LHCN-M2 (cell line): ENCODE measurements at places on chromosomes 12 and 14. TPM values are rescaled to one million over a fixed set of nuclear protein-coding genes. Genes with fewer than 3 reads are reported as not detected.

DNA sequence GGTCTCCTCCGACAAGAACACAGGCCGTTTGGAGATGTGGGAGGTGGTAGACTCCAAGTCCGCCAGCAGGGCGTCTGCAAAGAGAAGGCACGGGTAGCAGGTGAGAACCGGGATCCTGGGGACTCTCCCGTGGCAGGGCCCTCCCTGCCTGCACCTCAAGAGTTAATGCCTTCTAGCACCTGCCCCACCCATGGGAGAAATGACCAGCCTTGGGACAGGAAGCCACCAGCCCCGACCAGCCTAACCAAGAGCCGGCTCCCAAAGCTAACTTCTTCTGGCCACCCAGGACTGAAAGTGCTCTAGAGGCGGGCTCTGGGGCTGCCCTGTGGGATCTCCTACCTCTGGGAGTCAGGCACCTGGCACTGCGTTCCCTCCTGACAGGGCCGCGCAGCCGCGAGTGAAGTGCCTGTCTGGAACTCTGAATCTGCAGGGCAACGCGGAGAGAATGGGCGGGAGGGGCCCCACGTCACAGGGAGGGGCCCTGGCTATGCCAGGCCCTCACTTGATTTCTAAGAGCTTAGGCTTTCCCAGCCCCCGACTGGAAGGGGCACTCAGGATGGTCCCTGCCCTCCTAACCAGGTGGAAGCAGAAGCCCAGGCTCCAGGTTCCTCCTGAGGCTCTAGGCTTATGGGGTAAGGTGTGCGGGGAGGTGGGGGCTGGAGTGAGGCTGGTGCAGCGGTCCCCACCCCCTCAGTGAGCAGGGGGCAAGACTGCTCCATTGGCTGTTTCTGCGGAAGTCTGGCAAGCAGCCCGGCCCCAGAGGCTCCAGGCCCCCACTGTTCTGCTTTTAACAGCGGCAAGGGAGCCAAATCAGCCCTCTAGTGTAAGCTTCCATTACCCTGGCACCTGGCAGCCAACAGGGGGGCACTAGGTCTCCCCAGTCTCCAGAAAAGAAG is 23.6 kb upstream of the RPLP0 start:
- no peak for DNase-seq

DNA sequence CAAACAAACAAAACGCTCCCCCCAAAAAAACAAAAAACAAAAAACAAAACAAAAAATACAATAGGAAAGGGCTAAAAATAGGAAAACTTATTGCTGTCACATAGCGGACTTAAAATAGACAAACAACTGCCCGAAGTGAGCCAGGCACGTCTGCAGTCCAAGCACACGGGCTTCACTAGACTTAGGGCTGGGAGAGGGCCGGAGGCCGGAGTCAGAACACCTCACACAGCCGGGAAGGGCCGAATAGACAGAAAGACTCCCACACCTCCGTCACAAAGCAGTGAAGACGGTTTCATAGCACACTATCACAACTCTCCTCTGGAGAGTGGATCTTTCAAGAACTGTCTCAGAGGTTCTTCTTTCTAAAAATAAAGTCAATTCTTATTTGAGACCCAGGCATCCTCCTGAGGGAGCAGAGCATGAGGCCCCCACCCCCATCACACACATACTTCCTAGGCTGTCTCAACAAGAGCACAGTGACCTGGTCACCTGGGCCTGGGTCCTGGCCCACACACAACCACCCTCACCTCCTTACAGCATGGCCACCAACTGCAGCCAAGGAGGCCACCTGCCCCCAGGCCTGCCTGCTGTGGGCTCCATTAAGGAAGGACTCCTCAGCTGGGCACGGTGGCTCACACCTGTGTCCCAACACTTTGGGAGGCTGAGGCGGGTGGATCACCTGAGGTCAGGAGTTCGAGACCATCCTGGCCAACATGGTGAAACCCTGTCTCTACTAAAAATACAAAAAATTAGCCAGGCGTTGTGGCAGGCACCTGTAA is 6.7 kb downstream of the BAG5 start:
- DNase-seq: no peak

EVL gene
- 24.1 and 169 TPM in 2 replicates for total RNA-seq

OTX2 gene
- total RNA-seq: not detected in 2 replicates

GRCh38 chr12:54967461-54967860 is 17.1 kb downstream of the TESPA1 start:
- no peak for DNase-seq

LRCOL1 gene
- not detected in 2 replicates for total RNA-seq

DNA sequence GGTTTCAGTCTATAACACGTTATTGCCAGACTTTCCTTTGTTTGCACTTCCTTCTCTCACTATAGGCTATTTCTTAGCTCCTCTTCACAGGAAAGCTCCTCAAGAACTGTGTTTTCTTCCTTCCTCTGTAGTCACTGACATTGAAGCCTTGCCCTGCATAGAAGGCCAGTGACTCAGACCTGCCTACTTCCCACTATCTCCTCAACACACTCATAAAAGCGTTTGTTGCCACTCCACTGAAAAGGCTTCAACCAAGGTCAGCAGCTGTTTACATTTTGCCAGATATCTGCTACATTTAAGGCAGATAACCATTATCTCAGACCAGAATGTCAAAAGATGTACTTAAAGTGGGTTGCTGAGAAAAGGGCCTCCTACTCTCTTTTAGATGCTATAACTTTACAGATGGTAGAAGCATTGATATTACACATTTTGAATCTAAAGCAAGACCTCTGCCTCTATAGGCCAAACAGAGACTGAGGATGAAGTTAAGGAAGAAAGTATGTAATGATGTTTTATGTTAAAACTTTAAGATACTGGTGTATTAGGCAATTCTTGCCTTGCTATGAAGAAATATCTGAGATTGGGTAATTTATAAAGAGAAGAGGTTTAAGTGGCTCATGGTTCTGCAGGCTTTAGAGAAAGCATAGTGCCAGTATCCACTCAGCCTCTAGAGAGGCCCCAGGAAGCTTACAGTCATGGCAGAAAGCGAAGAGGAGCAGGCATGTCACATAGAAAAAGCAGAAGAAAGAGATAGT is 233.3 kb upstream of the FLRT2 start:
- peak; percentile 74 for DNase-seq

DNA sequence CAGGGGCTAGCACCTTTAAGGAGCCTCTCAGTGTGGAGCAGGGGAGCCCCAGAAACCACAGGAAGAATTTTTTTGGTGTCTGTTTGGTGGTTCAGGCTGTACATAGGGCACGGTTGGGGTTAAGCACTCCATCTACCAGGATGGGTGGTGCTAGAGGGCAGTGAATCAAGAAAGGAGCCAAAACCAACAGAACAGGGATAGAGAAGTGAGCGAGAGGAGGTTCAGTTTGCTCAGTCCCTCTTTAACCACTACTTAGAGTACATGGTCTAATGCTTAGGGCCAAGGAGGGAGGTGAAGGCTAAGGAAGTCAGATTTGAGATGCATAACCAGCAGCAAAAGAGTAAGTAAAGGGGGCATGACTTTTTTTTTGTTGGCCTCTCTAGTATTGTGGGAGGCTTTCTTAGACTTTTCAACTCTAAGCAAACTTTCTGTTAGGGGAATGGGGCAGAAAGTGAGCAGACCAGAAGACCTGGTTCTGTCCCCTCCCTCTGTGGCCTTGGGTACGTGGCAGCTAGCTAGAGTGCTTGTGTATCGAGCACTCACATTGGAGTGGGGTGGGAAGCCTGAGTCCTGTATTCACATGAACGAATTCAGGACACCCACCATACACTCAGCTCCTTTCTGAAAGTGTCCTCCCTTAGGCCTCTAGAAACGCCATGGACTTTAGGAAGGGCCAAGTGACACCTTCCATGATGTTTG is 6.6 kb upstream of the NPFF start:
- no peak for DNase-seq

OVCH1 gene
- 0.11 and 0.38 TPM in 2 replicates for total RNA-seq

DNA sequence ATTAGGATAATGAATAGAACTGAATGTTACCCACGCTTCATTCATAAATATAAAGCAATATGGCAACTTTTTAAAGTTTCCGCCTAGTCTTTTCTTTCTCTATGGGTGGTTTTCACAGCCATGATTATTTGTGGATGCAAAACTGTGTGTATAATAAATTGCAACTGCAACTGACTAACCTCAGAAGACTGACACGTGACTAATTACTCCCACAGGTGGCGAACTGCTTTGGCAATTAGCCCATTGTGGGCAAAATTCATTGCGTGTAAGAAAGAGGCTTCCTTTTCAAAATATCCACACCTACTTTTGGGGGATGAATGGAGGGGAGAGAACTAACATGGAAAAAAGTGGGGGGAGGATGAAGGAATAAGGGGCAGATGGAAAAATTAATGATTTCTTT is 79.0 kb downstream of the SLC25A21 start:
- peak; percentile 17 for DNase-seq

LARP4 gene
- 22.3 and 27.9 TPM in 2 replicates for total RNA-seq

GRCh38 chr12:6752167-6752920 is 597 bp downstream of the MLF2 start:
- peak; percentile 61 for DNase-seq

- no peak for DNase-seq
Observed at GRCh38 chr14:74347097-74347794, 1.0 kb upstream of the VRTN start.

- no peak for DNase-seq
Observed at GRCh38 chr12:100061814-100062213, 77.1 kb upstream of the ANKS1B start.

PARPBP gene
- total RNA-seq: 30.1 and 31.7 TPM in 2 replicates

GRCh38 chr12:130838284-130838950 is 633 bp downstream of the STX2 start:
- peak; percentile 13 for DNase-seq

DNA sequence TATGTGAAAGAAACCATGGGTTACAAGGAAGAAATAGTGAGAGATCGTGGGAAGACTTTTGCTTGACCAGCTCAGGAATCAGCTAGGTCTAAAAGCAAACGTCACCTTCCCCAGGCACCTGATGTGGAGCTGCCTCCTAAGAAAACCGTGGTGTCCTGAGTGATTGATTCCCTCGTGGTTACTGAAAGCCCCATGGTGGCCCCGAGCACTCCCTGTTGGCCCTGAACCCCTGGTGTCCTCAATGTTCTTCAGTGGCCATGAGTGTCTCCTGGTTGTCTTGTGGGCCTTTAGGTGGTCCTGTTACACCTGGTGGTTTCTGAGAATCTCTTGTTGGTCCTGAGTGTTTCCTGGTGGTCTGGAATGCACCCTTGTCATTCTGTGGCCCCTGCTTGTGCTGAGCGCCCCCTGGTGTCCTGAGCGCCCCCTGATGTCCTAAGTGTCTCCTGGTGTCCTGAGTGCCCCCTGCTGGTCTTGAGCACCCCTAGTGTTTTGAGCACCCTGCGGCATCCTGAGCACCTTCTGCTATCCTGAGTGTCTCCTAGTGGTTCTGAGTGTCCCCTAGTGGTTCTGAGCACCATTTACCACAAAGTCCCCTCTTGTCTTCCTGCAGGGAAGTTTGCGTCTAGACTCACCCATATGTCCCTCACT is 518.7 kb downstream of the TMEM121 start:
- DNase-seq: peak; percentile 22

GRCh38 chr14:50000380-50001150 is 107.7 kb downstream of the ARF6 start:
- peak; percentile 87 for DNase-seq

DNA sequence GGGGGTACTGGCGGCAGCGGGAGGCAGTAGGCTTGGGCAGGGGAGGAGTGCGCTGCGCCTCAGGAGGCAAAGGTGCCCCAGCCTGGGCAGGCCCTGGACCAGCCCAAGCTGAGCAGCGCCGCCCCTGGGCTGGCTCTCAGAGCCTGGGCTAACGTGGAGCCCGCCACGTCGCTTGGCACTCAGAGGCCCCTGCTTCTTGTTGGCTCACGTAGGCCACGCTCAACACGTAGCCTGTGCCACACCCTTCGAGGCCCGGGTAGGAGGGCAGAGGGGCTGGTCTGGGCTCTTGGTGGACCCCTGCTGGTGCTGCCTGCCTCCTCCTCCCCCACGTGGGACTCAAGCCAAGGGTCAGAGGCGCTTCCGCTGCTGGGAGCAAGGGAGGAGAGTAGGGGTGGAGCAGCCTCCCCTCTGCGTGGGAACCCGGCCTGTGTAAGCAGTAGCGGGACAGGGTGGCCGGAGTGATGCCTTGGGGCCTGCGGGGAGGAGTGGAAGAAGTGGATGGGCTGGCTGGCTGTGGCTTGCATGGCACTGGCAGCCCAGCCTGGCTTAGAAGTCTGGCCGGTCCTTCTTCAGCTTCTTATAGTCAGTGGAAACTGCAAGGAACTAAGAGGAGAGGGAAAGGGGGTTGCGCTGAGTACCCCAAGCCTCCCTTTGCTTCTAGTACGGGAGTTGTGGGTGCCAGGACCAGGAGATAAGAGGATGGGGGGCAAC is 5.7 kb downstream of the SHMT2 start:
- DNase-seq: no peak

CMA1 gene
- not detected in 2 replicates for total RNA-seq

DNA sequence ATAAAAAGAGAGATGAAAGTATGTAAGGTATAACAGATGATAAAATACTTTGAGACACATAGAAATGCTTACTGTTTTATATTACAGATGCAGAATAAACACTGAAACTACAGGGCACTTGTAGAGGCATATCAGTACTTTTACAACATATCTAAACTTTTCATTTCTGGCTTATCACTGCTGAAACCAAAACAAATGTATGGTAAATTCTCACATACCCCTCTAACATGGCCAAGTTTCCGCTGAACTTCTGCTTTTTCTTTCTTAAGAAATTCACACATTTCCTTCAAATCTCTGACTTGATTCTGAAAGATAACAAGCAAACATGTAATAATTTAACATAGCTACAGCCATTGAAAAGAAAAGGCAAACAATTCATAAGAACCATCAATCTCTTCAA is 33.3 kb upstream of the C12orf50 start:
- DNase-seq: no peak

DNA sequence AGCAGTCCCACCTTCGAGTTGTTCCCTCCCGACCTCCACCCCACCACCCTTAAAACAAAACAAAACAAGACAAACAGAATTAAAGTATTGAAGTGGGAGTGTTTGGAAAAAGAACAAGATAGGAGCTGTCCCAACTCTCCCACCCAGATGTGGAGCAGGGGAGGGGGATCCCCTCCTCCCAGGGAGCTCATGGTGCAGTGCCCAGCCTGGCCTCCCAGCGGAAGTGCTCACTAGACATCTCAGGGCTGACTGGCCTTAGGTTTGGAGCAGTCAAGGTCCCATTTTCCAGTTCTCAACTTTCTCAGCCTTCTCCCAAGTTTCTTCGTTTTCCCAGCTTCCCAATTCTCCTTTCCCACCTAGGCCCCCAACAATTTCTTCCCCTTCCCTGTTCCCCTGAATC is 2.9 kb downstream of the SP7 start:
- no peak for DNase-seq

MOK gene
- total RNA-seq: 33.9 and 37.6 TPM in 2 replicates

- DNase-seq: peak; percentile 39
Observed at GRCh38 chr14:100428727-100429126, 105.6 kb downstream of the SLC25A47 start.

- DNase-seq: no peak
Observed at GRCh38 chr12:116067892-116068291, 209.6 kb downstream of the MED13L start.

KCNJ8 gene
- 0.11 and 0.13 TPM in 2 replicates for total RNA-seq

CFAP251 gene
- total RNA-seq: 2.1 and 2.2 TPM in 2 replicates
